NCI-H2029 (cell line): ENCODE measurements at places on chromosomes 7 and 10.
A peak's percentile ranks its signal among the peaks of the same experiment; 100 is the strongest.

DNA sequence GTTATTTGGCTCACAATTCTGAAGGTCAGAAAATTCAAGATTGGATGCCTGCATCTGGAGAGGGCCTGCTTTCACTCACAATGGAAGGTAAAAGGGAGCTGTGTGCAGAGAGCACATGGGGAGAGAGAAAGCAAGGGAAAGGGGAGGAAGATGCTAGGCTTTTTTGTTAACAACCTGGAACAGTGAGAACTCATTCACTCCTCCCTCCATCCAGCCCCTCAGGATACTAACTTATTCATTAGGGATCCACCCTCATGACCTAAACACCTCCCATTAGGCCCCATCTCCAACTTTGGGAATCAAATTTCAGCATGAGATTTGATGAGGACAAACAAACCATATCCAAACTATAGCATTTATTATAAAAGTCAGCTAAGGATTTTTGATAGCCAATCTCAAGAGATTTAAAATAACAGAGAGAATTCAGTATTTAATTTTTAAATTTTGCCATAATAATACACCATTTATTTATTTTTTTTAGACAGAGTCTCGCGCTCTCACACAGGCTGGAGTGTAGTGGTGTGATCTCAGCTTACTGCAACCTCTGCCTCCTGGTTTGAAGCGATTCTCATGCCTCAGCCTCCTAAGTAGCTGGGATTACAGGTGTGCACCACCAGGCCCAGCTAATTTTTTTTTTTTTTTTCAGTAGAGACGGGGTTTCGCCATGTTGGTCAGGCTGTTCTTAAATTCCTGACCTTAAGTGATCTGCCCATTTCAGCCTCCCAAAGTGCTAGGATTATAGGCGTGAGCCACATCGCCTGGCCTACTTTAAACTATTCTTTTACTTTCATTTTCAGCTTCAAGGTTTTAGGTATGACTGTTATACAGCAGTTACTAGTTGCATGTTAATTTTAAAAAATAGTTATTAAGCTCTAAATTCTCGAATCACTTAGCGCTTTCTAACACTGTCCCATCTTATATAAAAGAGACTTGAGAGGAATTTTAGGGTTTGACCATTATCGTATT lies 20.3 kb upstream of the ETV1 start:
- no peak for DNase-seq

DNA sequence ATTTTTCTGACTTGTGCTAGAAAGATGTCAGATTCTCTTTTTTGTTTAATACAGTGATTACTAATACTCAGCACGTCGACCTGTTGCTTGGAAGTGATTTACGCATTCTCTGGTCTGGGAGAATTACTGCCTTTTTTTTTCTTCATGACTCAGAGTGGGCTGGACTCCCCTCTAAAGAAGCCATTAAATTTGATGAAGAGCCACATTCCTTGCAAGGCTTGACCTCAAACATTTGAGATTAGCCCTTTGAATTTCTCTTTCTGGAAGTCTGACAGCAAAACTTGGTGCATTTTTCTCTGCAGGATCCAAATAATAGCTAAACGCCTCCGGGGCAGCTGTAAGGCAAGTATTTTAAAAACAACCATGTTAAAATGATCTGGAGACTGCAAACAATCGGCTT lies 171.6 kb downstream of the GALNT17 start:
- DNase-seq: no peak

GRCh38 chr7:36228039-36228438 lies 75.0 kb downstream of the EEPD1 start:
- DNase-seq: no peak

- peak; percentile 12 for DNase-seq
Observed at GRCh38 chr7:51141451-51142003, 175.1 kb downstream of the COBL start.

DNA sequence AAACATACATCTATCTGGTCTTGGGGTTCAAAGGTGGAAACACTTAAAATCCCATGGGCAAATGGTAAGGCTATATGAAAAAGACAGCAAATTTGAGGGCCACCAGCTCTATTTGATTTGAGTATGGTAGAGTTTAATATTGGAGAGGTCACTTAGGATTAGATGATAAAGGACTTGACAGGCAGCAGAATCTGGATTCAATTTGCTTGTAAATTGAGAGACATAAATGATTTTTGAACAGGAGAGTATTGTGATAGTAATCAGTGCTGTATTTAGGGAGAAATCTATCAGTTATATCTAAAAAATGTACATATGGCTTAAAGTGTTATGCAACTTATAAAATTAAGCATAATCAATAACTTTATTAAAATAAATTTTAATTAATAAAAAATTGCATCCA lies 155.2 kb downstream of the SEMA3A start:
- DNase-seq: no peak

DNA sequence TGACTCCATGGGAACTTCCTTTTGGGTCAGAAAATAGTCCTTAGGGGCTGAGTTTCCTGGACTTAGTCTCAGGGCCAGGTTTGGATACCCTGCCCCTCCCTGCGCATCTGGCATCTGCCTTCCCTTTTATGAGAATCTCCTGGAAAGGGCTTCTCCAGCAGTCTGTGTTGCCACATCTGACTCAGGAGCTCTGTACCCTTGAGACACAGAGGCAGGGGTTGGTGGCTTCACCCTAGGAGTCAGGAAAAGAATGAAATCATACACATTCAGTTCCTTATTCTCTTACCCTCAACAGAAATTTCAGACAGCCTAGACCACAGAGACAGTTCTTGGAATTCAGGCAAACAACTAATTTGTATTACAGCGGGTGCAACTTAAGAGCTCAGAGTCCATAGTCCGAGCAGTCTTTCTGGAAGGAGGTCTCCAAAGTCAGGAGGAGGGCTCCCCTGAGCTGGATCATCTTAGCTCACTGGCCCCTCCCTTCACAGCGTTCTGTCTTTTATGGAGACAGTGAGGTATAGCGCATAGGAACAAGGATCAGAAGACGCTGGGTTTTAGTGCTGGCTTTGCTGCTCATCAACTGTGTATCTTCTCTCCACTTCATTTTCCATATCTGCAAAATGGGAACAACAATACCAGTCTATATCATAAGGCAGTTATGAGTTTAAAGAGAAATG lies 3.0 kb upstream of the PLAU start:
- no peak for DNase-seq

- DNase-seq: no peak
Observed at GRCh38 chr7:23967949-23968599, 258.1 kb downstream of the STK31 start.
